ENCODE measurements at places on chromosomes 6 and 20.

- no peak for DNase-seq
These were observed 384.8 kb downstream of the TFAP2B start for GRCh38 chr6:51203504-51203903.

- DNase-seq = peak; percentile 35
These were observed 127.2 kb upstream of the TAB2 start for GRCh38 chr6:149190224-149190831.

GRCh38 chr6:89243331-89243629 lies 26.1 kb upstream of the GABRR1 start:
- DNase-seq = no peak

DNA sequence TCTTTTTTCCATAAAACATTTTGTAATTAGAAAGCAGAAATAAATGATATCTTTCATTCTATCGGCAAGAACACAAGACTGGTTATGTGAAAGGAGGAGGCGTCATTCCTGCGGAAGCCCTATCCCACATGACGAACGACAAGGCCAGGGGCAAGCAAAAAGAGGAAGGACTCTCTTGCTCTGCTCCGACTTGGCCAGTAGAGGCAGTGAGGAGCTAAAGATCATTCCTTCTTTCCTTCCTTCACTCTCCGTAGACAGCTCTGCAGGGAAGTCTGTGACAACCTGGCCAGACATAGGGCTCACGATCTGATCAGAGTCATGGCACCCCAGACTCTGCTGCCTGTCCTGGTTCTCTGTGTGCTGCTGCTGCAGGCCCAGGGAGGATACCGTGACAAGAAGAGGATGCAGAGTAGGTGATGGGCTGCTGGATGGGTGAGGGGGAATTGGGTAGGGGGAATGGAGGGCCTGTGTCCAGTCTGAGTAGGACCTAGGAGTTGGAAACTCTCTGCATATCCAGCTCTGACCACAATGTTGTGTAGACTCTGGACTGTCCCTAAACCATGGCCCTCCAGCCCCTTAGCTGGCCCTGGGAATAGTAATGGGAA lies at the start of gene WFDC10A:
Gene WFDC10A, plus strand, starts transcription at position 244 of the 605 bp plus-strand sequence. Its CDS starts 75 bp downstream, at position 319.
- peak; percentile 37 for DNase-seq

DNA sequence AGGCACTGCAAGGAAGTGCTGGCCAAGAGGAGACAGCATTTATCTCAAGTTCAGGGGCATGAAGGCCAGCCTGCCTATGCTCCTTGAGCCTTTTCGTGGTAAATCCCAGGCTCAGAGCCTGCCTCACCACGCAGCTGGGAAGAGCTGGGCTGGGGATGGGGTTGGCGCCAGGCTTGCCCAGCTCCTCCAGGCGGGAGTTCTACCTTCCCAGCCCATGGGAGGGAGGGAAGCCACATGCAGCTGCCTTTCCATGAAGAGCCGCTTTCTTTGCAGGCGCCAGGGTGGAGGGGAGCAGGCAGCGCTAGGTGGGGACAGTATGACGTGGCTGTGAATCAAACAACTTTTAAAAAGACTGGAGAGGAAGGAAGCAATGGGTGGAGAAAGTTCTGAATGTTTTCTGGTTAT lies 19.5 kb upstream of the SIRT5 start:
- DNase-seq = no peak

GRCh38 chr6:43746613-43747102 lies 23.4 kb upstream of the VEGFA start:
- no peak for DNase-seq

DNA sequence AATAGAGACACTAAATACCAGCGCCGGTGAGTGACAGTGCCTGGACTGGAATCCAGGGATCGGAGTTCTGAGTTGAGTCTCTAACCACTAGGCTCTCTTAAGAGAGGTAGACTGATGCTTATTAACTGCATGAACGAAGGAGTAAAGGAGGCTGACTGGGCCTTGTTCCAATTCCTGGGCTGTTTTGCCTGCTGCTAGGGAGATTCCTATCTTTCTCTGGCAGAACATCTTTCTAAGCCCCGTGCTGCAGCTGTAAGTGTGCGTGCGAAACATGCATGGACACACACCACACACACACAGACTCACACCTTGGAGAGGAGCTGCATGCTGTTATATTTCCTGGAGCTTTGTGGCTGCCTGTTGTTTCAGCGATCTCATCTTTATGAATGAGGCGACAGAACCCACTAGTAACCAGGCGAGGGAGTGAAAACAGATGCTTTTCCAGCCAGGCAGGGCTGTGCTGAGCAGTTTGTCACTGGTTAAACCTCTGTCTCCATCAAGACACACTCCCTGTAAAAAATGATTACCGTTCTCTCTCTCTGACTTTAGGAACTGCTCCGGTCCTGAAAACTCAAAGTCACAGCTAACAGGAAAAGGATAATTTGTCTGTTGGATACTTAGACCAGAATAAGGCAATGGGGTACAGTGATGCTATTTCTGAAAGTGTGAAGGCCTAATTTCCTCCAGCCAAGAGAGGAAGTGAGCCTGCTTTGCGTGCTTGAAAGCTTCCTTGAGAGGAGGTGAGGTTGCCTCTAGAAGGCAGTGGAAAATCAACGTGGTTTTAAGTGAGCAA lies 157.4 kb upstream of the ZNF217 start:
- peak; percentile 78 for DNase-seq

DNA sequence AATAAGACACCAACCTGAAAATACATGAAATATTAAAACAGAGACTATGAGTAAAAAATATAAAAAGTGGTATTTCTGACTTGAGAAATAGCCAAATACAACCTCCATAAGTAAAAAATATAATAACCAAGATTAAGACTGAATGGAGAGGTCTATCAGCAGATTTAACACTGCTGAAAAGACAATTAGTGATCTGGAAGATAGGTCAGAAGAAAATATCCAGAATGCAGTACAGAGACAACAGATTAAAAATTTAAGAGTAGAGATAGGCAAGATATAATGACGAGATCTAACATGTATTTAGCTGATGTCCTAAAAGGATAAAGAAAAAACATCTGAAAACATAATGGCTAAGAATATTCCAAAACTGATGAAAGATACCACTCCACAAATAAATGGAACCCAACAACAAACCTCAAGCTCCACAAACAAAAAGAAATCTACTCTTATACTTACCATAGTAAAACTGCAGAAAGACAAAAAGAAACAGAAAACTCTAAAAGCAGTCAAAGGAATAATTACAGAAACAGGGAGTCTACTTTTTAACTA lies 18.8 kb downstream of the ESF1 start:
- no peak for DNase-seq

DNA sequence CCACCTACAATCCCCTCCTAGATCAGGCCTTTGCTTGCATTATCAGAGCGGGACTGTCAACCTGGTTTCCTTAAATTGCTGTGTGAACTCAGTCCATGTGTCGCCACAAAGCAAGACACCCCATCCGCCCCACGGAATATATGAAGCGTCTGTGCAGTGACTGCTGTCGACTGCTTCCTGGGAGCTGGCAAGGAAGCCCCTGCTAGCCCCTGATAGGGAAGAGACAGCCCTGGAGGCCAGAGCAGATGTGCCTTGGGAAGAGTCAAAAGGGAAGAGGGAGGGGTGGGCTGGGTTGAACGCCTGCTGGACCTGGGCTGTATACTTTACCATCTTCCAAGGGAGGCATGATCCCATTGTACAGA lies 44.1 kb upstream of the APCDD1L start:
- DNase-seq = no peak

GRCh38 chr20:5214826-5215225 lies 88.0 kb downstream of the CDS2 start:
- DNase-seq = no peak

GRCh38 chr6:9482030-9482738 lies 932.7 kb downstream of the TFAP2A start:
- peak; percentile 1 for DNase-seq

Measured in activated CD4-positive, alpha-beta T cell treated with anti-CD3 and anti-CD28 coated beads, Interleukin-2, Interleukin-4, amounts not matched to agents 100 ng/mL and 50 ng/mL, durations not matched to agents 16 hours and 8 hours (primary cell).